ENCODE measurements at places on chromosomes 4 and X.
A peak's percentile ranks its signal among the peaks of the same experiment; 100 is the strongest.

- DNase-seq, result no peak
Observed at GRCh38 chr4:145739845-145740244, 59.9 kb downstream of the C4orf51 start.

DNA sequence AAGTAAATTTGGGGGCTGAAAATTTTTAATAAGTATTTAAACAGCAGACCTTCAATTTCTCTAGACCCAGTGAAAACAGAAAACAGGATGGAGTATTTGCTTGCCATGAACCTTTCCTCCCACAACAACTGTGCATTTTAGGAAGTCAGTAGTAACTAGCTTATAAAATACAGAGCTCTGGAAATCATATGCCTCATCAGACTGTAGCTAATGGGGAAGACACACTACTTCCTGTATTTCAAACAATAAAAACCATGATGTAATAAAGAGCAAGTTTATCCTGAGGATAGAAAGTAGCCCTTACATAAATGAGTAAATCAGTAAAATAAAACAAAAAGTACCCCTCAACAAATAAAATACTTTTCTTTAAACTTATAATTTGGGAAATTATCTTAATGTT lies 280.1 kb upstream of the ZFP42 start:
- DNase-seq, result peak; percentile 11

DNA sequence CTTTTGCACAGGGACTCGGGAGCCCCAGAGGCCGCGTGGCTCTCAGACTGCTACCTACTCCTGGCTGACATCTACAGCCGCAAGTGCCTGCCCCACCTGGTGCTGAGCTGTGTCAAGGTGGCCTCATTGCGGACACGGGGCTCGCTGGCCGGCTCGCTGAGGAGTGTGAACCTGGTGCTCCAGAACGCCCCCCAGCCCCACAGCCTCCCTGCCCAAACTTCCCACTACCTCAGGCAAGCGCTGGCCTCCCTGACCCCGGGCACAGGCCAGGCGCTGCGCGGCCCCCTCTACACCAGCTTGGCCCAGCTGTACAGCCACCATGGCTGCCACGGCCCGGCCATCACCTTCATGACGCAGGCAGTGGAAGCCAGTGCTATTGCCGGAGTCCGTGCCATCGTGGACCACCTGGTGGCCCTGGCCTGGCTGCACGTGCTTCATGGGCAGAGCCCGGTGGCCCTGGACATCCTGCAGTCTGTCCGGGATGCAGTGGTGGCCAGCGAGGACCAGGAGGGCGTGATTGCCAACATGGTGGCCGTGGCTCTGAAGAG lies 28.8 kb downstream of the SH3TC1 start:
- no peak for DNase-seq

- DNase-seq, result peak; percentile 78
Observed at GRCh38 chr4:94472056-94472826, 20.5 kb downstream of the PDLIM5 start.

- no peak for DNase-seq
Observed at GRCh38 chr4:138236037-138236436, 6.1 kb downstream of the SLC7A11 start.

- no peak for DNase-seq
Observed at GRCh38 chrX:23819385-23820234, 36.6 kb downstream of the SAT1 start.

- DNase-seq, result no peak
Observed at GRCh38 chr4:38765382-38765781, 17.4 kb downstream of the TLR10 start.

GRCh38 chr4:3529363-3529762 lies 2.9 kb downstream of the LRPAP1 start:
- no peak for DNase-seq

DNA sequence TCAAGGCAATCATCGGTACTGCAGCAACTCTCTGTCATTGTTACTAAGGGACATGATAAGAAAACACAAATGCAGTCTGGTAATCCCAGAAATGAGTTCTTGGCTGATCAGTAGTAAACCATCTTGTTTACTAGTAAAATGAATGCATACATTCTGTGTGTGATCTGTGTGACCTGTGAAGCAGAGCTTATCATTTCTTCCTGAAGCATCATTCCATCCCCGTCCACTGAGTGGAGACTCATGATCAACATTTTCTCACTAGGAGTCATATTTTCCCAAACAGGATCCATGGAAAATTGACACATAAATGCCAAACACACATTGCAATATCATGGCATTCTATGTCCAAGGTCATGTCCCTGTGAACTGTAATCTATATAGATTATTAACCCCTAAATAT lies 226.1 kb downstream of the ANKRD50 start:
- DNase-seq, result no peak

DNA sequence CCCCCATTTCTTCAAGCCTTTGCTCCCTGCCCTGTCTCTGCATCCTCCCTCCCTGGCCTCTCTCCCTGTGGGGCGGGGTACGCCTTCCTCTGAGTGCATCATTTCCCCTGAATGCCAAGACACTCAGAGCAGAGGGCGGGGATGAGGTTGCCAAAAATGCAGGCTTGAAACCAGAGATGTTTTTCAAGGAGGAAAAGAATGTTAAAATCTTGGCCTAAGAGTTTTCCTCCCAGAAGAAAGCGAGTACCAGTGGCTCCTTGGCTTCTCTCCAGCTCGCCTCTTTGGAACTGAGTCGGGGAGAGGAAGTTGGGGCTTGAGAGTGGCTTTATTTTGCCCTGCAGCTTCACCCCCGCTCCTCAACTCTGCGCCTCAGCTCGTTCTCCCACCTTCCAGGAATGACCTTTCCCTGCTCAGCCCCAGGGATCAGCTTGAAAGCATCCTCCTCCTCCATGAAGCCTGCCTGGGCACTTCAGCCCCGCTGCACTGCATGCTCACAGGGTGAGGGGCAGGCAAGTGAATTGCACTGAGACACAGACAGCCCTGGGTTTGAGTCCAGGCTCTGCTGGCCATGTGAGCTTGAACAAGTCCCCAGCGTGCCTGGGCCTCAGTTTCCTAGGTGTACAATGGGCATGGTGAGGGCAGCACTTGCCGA lies 57.5 kb upstream of the SORCS2 start:
- peak; percentile 76 for DNase-seq

GRCh38 chrX:38192007-38192810 lies 28.5 kb downstream of the SRPX start:
- DNase-seq, result no peak

DNA sequence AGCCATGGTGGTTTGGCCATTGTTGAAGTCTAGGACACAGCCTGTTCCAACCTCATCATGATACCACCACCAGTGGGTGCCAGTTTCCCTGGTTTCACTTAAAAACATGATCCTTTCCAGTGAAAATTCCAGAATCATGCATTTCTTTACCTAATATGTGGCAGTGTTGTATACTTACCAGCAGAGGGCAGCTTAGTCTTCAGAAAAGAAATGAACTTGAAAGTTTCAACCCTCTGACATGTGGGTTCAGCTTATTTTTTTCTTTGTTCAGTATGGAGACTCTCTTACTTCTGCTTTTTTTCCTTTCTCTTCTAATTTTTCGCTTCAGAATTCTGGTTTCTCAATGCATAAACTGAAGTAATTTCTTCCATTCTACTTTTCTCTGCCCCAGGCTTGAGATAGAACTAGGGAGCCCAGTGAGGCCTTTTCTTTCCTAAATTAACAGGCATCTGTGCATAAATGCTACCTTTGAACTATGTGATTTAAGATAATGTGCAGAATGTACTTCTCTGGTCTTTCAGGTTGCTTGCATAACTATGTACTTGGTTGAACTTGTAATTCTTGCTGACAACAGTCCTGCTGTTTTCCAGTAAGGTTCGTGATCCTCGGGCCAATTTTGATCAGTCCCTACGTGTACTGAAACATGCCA lies 10.7 kb downstream of the LIAS start:
- peak; percentile 65 for DNase-seq

DNA sequence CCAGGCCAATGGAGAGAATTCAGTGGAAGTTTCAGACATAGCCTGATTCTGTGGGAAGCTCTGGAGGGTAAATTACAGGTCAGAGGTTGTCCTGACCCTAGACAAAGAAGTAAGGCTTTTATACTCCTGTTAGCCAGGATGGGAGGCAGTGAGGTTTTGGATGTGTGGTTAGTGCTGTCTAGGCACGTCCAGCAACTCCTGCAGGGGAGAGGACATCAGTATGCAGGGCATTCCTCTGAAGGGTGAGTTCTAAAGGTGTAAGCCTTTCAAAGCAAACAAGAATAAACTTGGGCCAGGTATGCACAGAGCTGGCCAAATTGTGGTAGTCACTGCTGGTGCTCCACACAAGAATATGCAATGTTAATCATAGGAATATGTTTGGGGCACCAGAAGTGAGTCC lies 562.5 kb downstream of the CCSER1 start:
- no peak for DNase-seq

DNA sequence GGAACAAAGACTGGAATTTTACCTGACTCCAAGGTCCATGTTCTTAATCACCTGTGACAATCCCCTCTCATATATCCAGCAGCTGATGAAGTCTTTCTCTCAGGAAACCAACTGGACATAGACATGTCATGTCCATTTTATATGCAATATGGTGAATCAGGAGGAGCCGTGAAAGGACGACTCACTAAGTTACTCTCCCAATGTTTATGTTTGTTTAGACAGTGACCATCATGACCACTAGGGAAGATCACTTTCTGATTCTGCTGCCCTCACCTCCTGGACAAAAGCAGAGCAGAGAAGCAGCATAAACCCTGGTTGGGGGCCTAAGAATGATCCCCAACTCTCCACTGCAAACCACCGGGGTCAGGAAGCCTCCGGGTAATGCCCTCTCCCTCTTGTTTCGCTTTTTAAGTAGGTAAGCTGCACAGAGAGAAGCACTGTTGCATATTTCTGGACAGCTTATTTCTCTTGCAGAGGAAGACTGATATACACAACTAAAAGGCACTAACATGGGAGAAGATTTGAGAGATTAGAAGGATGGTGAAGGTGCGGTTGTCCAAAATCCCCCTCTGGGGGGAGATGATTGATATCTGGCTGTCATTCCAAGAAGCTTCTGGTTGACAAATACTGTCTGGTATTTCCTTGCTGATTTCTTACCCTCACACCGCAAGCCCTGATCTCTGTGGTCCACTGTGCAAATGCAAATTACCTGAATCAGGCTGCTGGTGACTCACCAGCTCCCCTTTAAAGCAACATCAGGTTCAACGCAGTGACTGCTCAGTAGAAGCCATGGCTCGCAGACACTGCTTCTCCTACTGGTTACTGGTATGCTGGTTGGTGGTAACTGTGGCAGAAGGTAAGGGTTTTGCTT lies at the start of gene ODAPH:
TSS of gene ODAPH (plus strand) at position 773 of the 871 bp plus-strand sequence. CDS start at position 790, 17 bp downstream.
- no peak for DNase-seq

- no peak for DNase-seq
Observed at GRCh38 chr4:23887989-23888388, 1.9 kb downstream of the PPARGC1A start.

DNA sequence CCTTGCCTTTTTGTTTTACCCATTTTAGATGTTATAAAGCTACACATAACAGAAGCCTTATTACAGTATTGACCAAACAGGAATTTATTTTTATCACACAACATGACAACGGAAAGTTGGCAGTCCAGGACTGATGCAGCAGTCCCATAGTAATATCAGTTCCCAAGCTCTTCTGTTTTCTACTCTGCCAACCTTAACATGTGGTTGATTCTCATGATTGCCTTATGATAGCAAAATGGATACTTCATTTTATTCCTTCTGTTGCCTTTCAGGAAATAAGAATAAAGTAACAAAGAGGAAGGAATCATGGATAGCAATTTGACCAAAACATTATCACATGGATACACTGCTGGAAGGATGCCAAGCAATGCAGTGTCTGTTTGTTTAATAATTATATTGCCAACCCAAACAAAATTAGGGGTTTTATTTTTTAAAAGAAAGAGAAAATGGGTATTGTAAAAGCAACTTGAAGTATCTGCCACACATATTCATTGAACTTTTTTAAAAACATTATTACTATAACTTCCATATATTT lies 275.7 kb downstream of the STPG2 start:
- DNase-seq, result no peak

DNA sequence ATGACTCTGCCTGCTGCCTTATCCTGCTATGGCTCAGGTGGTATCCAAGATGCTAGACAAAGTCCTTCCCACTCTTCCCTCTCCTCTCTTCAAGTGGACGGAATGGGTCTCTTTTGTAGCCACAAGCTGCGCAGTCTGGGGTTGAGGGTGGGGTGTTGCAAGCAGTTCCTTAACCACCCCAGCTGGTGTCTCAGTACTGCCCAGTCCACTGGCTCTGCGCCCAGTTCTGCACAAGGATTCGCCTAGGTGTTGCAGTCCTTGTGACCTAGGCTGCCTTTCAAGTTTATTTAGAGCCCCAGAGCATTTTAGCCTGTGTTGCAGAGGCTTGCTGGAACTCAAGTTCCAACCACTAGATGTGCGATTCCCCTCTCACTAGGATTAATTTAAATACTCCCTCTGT lies 120.7 kb downstream of the NEXMIF start:
- no peak for DNase-seq

DNA sequence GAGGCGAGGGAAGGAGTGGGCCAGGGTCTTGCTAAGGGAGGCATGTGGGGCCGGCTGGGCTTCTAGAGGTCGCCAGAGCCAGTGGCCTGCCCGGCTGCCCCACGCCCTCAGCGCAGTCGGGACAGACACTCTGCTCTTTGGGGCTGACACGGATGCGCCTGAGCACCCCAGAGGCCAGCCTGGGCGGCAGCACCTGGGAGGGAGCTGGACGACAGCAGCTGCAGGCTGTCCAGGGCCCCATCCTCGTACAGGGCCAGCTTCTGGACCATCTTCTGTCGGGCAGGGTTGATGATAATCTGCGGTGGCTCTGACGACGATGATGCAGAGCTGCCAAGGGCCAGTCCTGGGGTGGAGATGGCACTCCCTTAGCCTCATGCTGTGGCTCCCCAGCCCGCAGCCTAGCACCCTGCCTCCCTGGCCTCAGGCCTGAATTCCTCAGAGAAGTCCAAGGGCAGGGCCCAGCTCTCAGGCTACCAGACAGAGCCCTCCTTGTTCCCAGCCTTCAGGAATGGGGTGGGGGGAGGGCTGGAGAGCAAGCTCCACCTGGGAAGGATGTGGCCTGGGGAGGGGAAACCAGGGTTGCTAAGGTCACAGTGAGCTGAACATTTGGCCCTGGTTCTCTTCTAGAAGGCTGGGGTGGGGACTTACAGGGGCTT lies 7.2 kb downstream of the IRAK1 start:
- DNase-seq, result no peak

- no peak for DNase-seq
Observed at GRCh38 chr4:2259036-2259540, 2.8 kb downstream of the MXD4 start.

DNA sequence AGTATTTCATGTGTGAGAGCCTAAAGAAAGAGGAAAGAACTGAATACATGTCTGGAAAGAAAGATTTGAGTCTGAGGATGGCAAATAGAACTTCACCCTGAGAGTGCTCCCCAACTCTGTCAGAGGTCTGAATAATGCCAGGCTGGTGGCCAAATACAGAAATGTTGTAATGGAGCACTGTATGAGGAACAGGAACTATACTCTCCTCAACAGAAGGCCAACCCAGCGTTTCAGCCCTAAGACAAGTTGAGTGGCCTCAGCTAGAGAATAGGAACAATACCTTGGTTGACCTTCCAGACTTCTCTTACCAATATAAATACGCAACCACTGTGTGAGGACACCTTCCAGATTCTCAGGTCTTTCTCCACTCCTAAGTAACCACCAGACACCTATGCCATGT lies 94.5 kb upstream of the STIM2 start:
- DNase-seq, result no peak

GRCh38 chr4:111952688-111953087 lies 192.6 kb upstream of the FAM241A start:
- DNase-seq, result no peak
